ENCODE measurements at places on chromosomes 7 and 10. TPM values are rescaled to one million over a fixed set of nuclear protein-coding genes. Genes with fewer than 3 reads are reported as not detected.

DNA sequence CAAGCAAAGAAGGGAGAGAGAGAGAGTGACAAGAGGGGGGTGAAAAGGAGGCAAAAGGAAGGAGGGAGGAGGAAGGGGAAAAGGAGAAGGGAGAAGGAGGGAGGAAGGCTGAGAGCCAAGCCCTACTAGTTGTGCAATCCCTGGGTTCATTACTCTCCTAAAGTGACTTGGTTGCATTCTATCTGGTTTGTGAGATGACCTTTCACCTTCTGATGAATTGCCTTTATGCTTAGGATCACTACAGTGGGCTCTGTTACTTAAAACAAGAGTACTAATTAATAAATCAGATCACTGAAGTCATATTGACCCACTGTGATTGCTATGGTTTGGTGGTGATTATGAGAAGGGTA lies 144.9 kb downstream of the KIF20B start:
- no peak overlapping the region for H3K4me3 ChIP-seq
- DNase-seq = no peak
- no peaks in the 10 kb centered on the region for H3K36me3 ChIP-seq
- H3K27ac ChIP-seq = no peak overlapping the region
- H3K27me3 ChIP-seq = no peaks in the 10 kb centered on the region

GRCh38 chr10:1939016-1939415 lies 201.7 kb upstream of the ADARB2 start:
- H3K36me3 ChIP-seq = no peaks in the 10 kb centered on the region
- H3K4me1 ChIP-seq = peaks cover 56% of the 10 kb centered on the region
- DNase-seq = no peak
- peak overlapping the region; percentile 71 for H3K27ac ChIP-seq
- peak overlapping the region; percentile 48 for H3K4me3 ChIP-seq

GRCh38 chr7:23616593-23616992 lies 19.4 kb downstream of the CCDC126 start:
- no peaks in the 10 kb centered on the region for H3K27me3 ChIP-seq
- H3K27ac ChIP-seq = no peak overlapping the region
- H3K36me3 ChIP-seq = peaks cover 56% of the 10 kb centered on the region
- no peak for DNase-seq
- H3K4me3 ChIP-seq = no peak overlapping the region

- no peak overlapping the region for H3K27ac ChIP-seq
- no peak overlapping the region for H3K4me3 ChIP-seq
- DNase-seq = no peak
- peaks cover 14% of the 10 kb centered on the region for H3K27me3 ChIP-seq
- peaks cover 3% of the 10 kb centered on the region for H3K36me3 ChIP-seq
Measured at GRCh38 chr7:132322970-132323369, 253.3 kb downstream of the PLXNA4 start.

GRCh38 chr7:32357535-32358277 lies 132.5 kb downstream of the LSM5 start:
- H3K27me3 ChIP-seq = peaks cover 3% of the 10 kb centered on the region
- H3K36me3 ChIP-seq = no peaks in the 10 kb centered on the region

DNA sequence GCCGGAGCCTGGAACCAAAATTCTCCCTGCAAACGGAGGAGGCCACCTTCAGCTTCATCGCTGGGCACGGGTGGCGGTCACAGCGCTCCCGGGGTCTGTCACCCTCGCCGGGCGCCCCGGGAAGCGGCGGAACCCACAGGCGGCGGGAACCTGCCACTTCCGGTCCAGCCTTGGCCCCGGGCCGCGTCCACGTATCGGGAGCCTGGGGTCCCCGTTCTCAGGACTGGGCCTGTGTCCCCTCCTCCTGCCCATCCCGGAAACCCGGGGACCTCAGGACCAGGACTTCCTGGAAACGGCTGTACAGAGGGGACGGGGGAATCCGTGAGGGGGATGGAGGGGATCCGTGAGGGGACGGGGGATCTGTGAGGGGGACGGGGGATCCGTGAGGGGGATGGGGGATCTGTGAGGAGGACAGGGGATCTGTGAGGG lies 25.4 kb downstream of the PDGFA start:
- no peaks in the 10 kb centered on the region for H3K4me1 ChIP-seq
- no peak overlapping the region for H3K27ac ChIP-seq
- no peaks in the 10 kb centered on the region for H3K27me3 ChIP-seq
- no peaks in the 10 kb centered on the region for H3K36me3 ChIP-seq
- no peak overlapping the region for H3K4me3 ChIP-seq

- H3K4me3 ChIP-seq = no peak overlapping the region
- H3K4me1 ChIP-seq = no peaks in the 10 kb centered on the region
- no peaks in the 10 kb centered on the region for H3K36me3 ChIP-seq
- H3K27me3 ChIP-seq = peaks cover 4% of the 10 kb centered on the region
- H3K27ac ChIP-seq = no peak overlapping the region
Measured at GRCh38 chr10:91552274-91553095, 80.4 kb downstream of the PPP1R3C start.

DNA sequence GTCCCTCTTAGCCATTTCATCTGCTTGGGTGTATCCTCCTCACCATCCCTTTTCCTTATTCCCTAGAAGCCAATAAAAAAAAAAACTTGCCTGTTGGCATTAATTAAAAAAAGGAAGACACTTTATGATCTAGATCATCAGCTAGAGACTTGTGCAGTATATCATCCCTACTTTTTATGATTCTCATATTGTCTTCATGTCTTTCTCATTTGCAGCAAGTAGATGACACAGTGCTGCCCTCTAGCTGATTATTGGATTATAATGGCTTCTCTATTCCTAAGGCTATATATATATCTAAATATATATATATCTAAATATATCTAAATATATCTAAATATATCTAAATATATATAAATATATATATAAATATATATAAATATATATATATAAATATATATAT lies 272.4 kb upstream of the LRGUK start:
- DNase-seq = no peak
- no peak overlapping the region for H3K4me3 ChIP-seq
- no peaks in the 10 kb centered on the region for H3K4me1 ChIP-seq

- no peak overlapping the region for H3K4me3 ChIP-seq
- H3K4me1 ChIP-seq = no peaks in the 10 kb centered on the region
- H3K36me3 ChIP-seq = no peaks in the 10 kb centered on the region
- peaks cover 12% of the 10 kb centered on the region for H3K27me3 ChIP-seq
- no peak for DNase-seq
- no peak overlapping the region for H3K27ac ChIP-seq
Measured at GRCh38 chr10:123970207-123970926, 78.8 kb upstream of the CPXM2 start.

Gene POLR2J2
- 9.8 TPM for polyA plus RNA-seq

Gene ANKRD7
- polyA plus RNA-seq = not detected

Gene STEAP1
- not detected for polyA plus RNA-seq

Gene PON1
- not detected for polyA plus RNA-seq
